ENCODE measurements at places on chromosomes 11 and 22. TPM values are rescaled to one million over a fixed set of nuclear protein-coding genes. Genes with fewer than 3 reads are reported as not detected.

- H3K4me1 ChIP-seq, result 0 out of 2 replicates have a peak, but pooled peaks cover 8% of the 10 kb centered on the region
- no peaks in the 10 kb centered on the region for H3K27me3 ChIP-seq
- no peak overlapping the region for H3K4me3 ChIP-seq
- H3K27ac ChIP-seq, result no peak overlapping the region
Measured at GRCh38 chr11:58286249-58286648, 18.2 kb upstream of the OR10W1 start.

DNA sequence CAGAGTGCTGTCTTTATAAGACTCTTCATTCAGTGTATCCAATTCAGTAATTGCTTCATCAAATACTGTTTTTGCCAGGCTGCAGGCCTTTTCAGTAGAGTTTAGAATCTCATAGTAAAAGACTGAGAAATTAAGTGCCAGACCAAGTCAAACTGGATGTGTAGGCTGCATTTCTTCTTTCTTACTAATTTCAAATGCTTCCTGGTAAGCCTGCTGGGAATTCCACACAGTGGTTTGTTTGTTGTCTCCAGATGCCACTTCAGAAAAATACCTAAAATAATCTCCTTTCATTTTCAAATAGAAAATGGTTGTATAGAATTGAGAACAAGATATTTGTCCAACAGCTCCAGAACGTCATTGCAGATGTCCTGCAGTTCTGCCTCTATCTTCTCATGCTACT is 34.7 kb downstream of the LDHAL6A start:
- peaks cover 16% of the 10 kb centered on the region for H3K4me1 ChIP-seq
- no peak overlapping the region for H3K27ac ChIP-seq
- DNase-seq, result no peak
- no peak overlapping the region for H3K4me3 ChIP-seq
- H3K36me3 ChIP-seq, result no peaks in the 10 kb centered on the region

- peaks cover 8% of the 10 kb centered on the region for H3K4me1 ChIP-seq
- no peak overlapping the region for H3K4me3 ChIP-seq
- no peak for DNase-seq
- no peaks in the 10 kb centered on the region for H3K36me3 ChIP-seq
- no peaks in the 10 kb centered on the region for H3K27me3 ChIP-seq
- no peak overlapping the region for H3K27ac ChIP-seq
Measured at GRCh38 chr11:11349870-11350337, 3.1 kb downstream of the CSNK2A3 start.

GRCh38 chr11:45168366-45169130 is 22.1 kb downstream of the PRDM11 start:
- no peaks in the 10 kb centered on the region for H3K27me3 ChIP-seq
- no peaks in the 10 kb centered on the region for H3K4me1 ChIP-seq
- H3K4me3 ChIP-seq, result no peak overlapping the region
- no peak overlapping the region for H3K27ac ChIP-seq

The CECR2 gene
- total RNA-seq, result 1.1 TPM

The NXPE2 gene
- not detected for total RNA-seq

The SCGB1A1 gene
- not detected for total RNA-seq

The SLC37A4 gene
- total RNA-seq, result 108 TPM

The C11orf97 gene
- not detected for total RNA-seq
